ENCODE measurements at places on chromosomes 12 and 14. TPM values are rescaled to one million over a fixed set of nuclear protein-coding genes. Genes with fewer than 3 reads are reported as not detected.

- no peak for DNase-seq
Observed at GRCh38 chr12:45464699-45465098, 248.8 kb downstream of the ANO6 start.

Gene SLC6A12
- total RNA-seq = 0.30 TPM

Gene PIK3C2G
- 17.9 TPM for total RNA-seq

Gene TAS2R10
- total RNA-seq = 0.32 TPM

Gene SLCO1B1
- total RNA-seq = not detected

DNA sequence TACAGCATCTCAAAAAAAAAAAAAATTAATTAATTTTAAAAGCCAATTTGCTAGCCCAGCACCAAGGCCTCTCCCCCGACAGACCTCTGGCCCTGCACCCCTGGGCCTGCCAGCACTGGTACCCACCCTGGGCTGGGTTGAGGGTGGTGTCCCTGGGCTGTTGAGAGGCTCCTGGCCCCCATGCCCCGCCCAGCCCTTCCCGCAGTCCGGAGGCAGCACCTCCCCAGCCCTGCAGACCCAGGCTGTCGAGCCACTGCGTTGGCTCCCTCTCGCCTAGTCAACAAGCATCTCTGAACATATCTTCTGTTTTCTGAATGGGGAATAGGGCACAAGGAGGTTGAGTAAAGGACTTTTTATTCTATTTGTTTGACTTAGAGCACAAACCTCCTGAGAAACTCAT, 87.1 kb downstream of the FBXL14 start:
- no peak for DNase-seq

Gene ADCY6
- 17.2 TPM for total RNA-seq

Gene HOXC4
- total RNA-seq = 1.7 TPM

GRCh38 chr12:51621156-51621922, 30.3 kb downstream of the SCN8A start:
- no peak for DNase-seq

- no peak for DNase-seq
Observed at GRCh38 chr12:1642513-1642912, 13.5 kb downstream of the WNT5B start.

Gene ANKS1B
- total RNA-seq = 4.8 TPM

GRCh38 chr12:107635139-107635538, 50.5 kb upstream of the PWP1 start:
- no peak for DNase-seq

Gene SLC4A8
- total RNA-seq = 0.13 TPM

- DNase-seq = no peak
Observed at GRCh38 chr12:85985996-85986395, 111.9 kb downstream of the NTS start.

All from lower leg skin (tissue), 4 donors.